Activated naive CD8-positive, alpha-beta T cell treated with anti-CD3 and anti-CD28 coated beads, Interleukin-2, amount 50 U/mL, for 16 hours (primary cell): ENCODE measurements at places on chromosomes 5 and 9.

GRCh38 chr9:27933210-27934025 lies 360.1 kb upstream of the C9orf72 start:
- no peak for DNase-seq

- DNase-seq: no peak
Measured at GRCh38 chr9:133235549-133236222, 26.6 kb upstream of the OBP2B start.

DNA sequence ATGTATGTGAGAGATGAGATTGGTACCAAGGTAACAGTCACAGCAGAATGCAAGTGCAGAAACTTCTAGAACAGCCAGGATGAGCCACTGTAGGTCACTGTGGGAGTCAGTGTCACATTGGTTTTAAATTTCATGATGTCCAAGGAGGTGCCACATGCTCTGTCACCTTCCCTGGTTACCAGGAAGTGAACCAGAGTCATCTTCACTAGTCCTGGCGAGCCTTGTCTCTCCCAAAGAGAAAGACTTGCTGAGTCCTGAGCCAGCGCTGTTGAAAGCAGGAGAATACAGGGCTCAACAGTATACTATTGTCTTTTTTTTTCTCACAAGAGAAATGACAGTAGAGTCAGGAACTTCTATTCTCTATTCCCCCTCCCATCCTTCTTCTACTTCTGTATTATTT lies 615.5 kb downstream of the RAB3C start:
- DNase-seq: no peak

- DNase-seq: no peak
Measured at GRCh38 chr5:9423571-9423970, 122.3 kb downstream of the SEMA5A start.

GRCh38 chr9:15136646-15137045 lies 170.4 kb downstream of the TTC39B start:
- no peak for DNase-seq

- no peak for DNase-seq
Measured at GRCh38 chr9:80791836-80792235, 897.5 kb downstream of the TLE1 start.

- no peak for DNase-seq
Measured at GRCh38 chr9:87497604-87498045, at the start of gene DAPK1. Gene DAPK1, plus strand, starts transcription at chr9:87497867. Its CDS starts 1,211 bp downstream, at chr9:87499078.

DNA sequence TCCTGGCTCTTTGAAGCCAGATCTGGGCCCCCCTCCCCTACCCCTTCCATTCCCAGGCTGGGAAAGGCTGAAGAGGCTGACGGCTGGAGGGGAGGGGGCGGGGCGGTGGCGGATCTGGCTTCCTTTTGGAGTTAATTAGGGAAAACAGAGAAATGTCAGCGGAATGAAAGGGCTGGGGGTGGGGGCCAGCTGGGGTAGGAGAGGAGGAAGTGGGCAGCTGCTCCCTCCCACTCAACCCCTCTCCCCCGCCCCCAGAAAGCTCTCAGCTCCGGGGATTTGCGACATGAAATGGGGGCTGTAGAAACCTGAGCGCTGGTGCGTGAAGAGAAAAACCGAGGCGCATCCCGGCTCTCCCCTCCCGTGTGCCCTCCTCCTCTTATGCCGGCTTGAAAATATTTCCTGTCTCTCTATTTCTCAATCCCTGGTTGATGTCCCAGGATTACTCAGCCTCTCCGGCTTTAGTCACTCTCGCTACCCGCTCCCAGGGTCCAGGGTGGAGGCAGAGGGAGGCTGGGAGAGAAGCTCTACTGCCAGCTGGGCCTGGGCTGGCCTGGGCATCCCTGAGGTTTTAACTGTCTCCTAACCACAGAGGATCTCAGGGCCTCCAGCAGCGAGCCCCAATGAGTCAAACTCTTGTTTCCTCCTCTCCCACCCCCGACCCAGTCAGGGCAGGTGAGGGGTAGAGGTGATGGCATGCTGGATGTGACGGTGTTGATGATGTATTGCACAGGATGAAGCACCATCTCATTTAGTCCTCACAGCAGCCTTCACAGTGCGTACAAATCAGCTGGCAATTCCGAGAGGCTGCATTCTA lies 20.1 kb downstream of the PCDHGC5 start:
- DNase-seq: no peak

GRCh38 chr5:10760921-10761184 lies 181 bp downstream of the DAP start:
- no peak for DNase-seq

GRCh38 chr5:40410964-40411635 lies 268.6 kb upstream of the PTGER4 start:
- DNase-seq: no peak

GRCh38 chr5:435961-436640 lies 6.9 kb upstream of the EXOC3 start:
- no peak for DNase-seq

DNA sequence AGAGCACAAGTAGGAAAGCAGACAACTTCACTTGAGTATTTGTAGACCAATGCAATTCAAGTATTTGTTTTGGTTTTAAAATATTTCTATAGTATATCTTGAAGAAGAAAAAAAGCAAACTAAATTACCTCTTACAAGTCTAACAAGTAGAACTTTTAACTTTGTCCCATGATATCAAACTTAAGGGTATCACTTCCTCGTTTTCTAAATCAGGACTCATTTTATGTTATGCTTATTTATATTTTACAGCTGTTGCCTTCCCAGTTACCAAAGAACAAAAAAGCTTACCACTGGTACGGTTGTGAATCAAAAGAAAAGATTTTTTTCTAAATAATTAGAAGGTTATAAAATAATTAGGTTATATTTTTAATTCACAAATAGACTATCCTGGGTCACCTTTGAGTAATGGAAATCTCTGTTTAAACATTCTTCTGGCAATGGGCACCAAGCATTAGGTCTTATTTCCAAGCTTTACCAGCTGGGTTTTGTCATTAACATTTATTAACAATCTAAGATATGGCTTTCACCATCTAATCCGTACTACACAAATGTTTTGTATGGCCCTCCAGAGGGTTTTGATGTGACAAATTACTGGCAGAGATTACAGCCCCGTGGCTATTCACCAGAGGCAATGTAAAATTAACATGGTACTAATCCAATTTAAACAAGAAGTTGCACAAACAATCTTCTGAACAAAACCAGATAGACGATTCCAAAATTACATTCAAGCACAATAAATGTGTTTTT lies 63.6 kb downstream of the CEP120 start:
- no peak for DNase-seq

DNA sequence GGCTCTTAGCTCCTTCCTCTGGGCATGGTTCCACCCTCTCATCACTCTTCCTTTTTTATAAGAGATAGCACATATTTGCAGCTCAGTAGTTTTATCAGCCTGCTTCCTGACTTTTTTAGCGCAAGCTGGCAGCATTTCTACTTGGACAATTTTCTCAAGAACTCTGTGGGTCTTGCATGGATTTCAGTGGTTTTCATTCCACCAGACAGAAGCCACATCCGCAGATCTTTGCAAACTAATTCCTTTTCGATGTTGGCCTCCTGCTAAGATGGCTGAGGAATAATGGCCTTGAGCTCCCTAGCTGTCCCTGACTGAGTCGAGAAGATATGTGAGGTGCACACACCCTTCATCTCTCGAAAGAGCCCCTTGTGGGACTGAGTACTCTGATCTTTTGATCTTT lies 49.5 kb downstream of the GALNT12 start:
- DNase-seq: no peak

GRCh38 chr5:160398806-160399205 lies 1.0 kb downstream of the FAM200C start:
- no peak for DNase-seq

GRCh38 chr5:38452201-38452600 lies 104.2 kb downstream of the LIFR start:
- no peak for DNase-seq

DNA sequence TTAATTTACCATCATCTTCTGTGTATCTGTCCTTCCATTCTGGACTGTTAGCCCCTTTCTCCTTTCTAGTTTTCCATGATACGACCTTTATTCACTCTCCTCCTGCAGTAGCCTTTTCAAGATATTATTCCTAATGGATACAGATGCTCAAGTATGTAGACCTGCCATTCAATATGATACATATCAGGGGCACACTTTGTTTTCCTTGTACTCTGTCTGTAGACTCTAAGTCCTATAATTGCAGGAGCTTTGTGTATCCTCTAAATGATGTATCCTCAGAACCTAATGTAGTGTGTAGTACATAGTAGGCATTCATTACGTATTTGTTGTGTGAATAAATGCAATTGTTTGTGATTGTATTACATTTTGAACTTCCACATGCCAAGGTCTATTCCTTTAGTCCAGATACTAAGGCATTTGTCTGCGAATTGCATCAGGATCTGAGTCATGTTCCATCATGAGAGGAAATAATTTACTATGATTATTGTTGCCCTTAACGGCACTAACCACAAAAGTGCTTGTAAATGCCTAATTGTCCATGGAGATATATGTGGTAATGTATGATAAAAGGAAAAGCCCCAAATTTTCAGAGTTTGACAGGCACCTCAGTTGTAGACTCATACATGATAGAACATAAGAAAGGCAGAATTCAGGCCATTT lies 57.1 kb upstream of the IZUMO3 start:
- no peak for DNase-seq

GRCh38 chr5:40681363-40682153 lies 1.8 kb downstream of the PTGER4 start:
- DNase-seq: no peak

DNA sequence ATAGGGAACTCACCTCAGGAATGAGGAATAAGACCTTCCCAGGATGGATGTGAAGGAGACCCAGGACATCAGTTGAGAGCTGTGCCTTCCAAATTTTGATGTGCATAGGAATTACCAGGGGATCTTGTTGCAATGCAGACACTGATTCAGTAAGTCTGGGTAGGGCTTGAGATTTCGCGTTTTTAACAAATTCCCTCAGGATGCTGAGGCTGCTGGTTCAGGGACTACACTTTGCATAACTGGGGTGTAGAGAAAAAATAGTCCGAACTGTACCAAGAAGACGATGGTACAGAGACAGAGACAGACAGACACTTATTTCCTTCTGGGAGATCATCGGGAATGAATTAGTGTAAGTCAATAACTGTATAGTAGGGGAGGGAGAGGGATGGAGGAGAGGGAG lies 82.3 kb upstream of the FREM1 start:
- no peak for DNase-seq

DNA sequence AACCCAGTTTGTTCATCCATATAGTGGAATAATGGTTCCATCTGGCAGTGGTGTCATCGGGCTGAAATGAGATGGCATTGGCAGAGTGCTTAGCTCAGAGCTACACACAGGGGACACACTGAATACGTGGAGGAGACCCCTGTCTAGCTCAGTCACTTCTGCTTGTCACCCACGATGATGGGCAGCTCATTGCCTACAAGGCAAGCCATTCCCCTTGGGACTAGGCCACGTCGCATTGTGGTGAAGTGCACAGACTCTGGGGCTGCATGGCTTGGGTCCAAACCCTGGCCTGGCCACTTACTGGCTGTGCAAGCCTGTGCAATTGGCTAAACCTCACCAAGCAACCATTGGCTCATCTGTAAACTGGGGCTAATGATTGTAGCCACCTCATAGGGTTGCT lies 3.2 kb upstream of the FBP1 start:
- no peak for DNase-seq

GRCh38 chr9:104256696-104257062 lies 162.6 kb downstream of the SMC2 start:
- no peak for DNase-seq
